Neuronal stem cell (in vitro differentiated cells): ENCODE measurements at places on chromosomes 12 and 14.

- DNase-seq: no peak
These were observed 630 bp downstream of the FOS start for GRCh38 chr14:75279153-75279762.

DNA sequence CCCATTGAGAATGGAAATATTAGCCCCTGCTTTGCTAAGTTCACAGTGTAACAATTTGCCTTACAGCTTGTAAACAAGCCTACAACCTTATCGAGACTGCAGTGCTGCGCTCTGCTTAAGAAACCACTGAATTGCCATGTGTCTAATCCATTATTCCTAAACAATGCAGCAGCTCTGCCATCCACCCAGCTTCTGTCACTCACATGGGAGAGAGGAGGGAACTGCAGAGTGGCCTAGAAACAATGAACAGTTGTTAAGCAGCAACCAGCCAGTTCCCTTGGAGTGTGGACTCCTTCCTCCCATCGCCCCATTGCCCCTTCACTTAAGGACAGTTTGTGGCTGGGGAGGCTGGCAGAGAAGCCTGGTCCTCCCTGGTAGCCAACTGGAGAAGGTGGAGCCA lies 42.9 kb downstream of the TESPA1 start:
- no peak for DNase-seq

DNA sequence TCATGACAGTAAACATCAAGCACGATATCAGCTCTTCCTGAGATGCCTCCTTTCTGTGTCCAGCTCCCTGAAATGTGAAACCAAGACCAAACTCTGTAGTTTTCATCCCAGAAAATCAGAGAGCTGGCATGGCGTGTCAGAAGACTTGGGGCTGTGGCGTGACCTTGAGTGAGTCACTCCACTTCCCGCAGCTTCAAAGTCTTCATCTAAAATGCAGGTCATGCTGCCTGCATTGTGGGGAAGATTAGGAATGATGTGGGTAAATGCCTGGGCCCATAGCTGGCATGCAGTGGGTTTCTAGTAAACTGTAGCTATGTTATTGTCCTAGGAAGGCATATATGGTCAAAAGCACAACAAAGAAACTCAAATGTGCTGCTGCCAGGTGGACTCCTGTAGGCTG lies 28.8 kb downstream of the OAS2 start:
- no peak for DNase-seq

DNA sequence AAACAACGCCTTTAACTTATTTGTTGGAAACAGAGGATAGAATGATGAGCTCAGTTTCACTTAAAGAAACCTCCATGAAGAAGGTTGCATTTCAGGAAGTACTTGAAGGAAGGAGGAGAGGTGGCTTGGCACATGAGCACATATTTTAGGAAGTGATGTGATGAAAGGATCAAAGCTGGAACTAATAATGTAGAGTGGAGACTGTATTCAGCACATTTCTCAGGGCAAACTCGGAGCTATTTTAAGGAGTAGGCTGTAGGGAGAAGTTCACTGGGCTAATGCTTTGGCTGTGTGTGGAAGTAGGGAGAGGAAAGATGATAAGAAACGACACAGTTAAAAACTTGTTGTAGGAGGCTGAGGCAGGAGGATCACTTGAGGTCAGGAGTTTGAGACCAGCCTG lies 272.8 kb downstream of the AKAP6 start:
- DNase-seq: no peak
